ENCODE measurements at places on chromosomes 1 and 21.
A peak's percentile ranks its signal among the peaks of the same experiment; 100 is the strongest.

DNA sequence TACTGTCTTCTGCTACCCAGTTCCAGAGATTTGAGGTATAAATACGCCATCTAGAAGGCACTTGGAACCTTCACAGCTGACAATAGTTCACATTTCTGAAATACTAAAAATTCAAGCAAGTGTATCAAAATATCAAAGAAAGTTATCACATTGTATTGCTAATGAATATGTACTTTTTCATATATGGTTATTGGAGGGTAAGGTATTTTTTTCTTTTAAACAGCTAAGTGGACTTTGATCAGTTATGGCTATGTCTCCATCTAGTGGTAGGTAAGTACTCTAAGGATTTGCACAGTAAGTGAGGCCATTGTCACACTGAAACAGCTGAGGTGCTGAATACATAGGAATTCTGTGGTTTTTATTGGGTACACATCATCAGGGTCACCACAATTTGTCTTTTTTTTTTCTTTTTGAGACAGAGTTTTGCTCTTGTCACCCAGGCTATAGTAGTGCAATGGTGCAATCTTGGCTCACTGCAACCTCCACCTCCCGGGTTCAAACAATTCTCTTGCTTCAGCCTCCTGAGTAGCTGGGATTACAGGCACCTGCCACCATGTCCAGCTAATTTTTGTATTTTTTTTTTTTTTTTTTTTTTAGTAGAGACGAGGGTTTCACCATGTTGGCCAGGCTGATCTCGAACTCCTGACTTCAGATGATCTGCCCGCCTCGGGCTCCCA lies 49.1 kb upstream of the CR2 start:
- peak; percentile 66 for DNase-seq

DNA sequence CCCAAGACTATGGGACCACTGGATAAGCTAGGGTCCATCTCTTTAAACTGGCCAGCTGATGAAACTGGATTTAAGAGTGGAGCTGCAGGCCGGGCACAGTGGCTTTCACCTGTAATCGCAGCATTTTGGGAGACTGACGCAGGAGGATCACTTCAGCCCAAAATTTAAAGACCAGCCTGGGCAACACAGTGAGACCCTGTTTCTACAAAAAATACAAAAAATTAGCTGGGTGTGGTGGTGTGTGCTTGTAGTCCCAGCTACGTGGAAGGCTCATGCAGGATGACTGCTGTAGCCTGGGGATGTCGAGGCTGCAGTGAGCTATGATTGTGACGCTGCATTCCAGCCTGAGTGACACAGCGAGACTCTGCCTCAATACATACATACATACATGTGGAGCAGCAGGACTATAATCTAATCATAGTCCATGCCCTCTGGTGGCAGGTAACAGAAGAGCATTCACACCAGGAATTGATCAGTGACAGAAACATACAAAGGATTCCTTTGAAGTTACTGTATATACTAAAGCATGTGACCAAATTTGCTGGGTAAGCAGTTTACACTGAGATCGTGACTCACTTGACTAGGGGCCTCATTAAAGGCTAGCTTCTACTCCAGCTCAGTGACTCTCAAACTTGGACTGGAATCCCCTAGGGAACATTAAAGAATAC lies 101.5 kb upstream of the SLFNL1 start:
- DNase-seq: no peak

GRCh38 chr1:212490276-212490675 lies 57.6 kb downstream of the NENF start:
- DNase-seq: no peak

DNA sequence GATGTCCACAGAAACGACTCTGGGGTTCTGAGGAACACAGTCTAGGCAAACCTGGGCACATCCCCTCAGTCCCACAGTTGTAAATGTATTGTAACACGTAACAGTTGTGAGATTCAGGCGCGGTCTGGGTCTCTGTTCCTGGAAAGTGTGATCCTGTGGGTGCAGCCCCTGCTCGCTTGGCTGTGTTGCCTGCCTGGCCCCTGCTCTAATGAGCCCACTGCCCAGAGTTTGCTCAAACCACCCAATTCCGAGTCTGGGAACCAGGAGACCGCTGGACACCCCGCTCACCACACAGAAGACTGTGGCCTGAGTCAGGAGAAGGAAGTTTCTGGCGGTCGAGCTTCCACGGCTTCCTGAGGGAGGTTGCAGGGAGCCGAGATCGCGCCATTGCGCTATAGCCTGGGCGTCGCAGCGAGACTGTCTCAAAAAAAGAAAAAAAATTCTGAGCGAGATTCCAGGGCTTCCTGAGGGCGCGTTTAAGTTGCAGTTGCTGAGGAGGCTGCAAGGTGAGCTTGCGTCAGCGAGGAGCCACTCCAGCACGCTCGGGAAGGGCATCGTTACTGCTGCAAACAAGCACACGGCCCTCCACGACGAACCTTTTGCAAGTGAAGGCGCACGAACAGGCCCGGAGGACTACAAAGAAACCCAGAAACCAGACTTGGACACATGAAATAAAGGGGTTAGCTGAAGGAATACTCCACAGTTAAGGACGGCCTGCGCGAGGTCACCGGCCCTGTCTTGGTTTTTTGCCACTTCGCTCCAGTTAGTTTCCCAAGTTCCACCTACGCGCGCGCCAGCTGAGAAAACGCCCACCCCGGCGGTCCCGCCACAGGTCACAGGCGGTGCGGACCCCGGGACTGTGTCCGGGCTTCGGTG lies 1.1 kb downstream of the C21orf58 start:
- DNase-seq: no peak

- DNase-seq: no peak
Observed at GRCh38 chr1:168054117-168054516, 82.6 kb downstream of the GPR161 start.

DNA sequence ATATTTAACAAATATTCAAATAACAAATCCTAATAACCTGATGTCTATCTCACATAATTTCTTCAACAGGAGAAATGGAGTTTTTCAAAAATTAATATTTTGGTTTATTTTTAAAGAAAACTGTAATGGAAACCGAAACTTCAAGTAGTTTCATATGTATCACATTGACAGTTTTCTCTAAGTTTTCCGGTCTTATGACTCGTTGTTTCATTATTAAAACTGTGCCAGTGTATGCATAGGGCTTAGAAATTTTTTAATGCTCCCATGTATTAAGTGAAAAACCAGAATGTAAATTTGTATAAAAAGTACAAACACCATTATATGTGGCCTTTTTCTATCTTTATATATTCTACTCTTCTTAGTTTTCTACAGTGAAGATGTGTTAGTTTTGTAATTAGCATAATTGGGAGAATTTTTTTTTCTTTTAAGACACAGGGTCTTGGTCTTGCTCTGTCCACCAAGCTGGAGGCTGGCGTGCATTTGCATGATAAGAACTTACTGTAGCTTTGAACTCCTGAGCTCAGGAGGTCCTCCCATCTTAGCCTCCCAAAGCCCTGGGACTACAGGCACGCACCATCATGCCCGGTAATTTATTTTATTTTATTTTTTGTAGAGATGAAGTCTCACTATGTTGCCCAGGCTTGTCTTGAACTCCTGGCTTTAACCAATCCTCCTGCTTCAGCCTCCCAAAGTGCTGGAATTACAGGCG lies 43.9 kb upstream of the SAMSN1 start:
- peak; percentile 11 for DNase-seq

DNA sequence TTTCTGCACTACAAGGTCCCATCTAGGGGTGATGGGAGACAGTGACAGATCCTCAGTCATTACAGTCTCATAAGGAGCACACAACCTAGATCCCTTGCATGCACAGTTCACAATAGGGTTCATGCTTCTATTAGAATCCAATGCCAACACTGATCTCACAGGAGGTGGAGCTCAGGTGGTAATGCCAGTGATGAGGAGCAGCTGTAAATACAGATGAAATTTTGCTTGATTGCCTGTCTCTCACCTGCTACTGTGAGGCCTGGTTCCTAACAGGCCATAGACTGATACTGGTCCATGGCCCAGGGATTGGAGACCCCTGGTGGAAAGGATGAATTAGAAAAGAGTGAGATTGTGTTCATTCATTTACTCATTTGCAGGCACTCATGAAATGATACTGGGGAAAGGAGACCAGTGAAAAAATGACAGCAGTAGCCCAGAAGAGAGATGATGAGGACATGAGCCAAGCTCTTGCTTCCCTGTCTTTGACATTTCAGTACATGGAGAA lies 251.6 kb upstream of the DUSP10 start:
- no peak for DNase-seq

DNA sequence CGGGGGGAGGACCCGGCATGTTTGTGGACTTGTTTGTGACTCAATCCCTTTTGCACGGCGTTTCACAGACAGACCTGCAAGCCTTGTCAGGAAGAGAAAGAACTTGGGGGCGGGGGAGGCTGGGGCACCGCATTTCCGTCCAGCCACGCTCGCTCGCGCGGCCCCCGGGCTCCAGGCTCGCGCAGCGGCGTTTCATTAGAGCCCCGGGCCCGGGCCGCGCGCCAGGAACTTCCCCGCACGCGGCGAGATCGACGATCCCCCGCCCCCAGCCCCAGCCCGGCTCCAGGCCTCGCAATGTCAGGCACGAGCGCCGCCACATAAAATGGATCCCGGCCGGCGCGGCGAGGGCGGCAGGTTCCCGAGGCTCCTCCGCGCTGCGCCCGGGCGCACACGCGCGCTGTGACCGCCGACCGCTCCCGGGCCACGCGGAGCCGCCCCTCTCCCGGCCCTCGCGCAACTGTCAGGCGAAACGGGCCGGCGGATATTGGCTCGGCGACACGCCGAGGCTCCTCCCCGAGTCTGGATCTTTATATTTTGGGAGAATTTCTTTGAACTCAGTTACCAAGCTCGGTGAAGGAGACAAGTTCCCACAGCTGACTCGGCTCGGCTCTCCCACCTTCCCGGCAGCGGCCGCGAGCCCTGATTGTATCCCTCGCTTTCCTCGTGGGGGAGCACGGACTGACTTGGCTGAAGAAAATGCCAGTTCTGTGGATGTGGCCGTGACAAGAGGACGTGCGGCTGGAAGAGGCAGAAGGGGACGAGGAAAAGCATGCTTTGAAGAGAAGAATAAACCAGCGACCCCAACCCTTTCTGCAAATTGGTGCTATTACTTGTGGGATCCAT lies at the start of gene KIF26B:
KIF26B (plus strand) TSS at position 557 of the 843 bp plus-strand sequence. CDS start 440 bp downstream, outside the sequence.
- DNase-seq: peak; percentile 70

DNA sequence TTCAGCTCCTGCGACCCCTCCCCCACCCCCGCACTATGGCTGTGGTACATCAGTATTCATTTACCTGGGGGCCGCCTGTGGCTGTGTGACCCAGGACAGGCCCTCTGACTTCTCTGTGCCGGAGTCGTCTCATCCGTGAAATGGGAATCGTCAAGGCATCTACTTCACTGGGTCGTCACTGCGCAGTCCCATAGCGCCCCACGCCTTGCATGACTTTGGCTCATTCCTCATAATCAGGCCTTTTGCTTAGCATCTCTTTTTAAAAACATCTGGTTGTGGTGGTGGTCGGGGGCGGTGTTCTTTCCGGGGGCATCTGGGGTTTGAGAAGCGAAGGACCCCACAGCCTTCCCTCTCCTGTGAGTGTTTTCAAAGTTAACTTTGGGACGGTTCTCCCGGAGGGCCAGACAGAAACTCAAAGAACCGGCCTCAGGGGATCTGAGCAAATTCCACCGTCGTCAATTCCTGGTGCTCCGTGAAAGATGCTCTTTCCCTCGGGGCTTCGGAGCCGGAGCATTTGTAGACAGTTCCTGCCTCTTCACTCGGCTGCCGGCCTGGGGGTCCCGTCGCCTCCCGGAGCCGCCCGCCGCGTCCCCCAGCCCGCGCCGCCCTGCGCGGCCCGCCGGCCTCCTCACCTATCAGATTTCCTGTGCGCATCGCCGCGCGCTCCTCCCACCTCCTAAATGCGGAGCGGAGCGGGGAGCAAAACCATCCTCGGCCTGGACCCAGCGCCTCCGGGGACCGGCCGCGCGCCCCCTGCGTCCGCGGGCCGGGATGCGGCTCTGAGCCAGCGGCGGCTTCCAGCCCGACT lies at the start of gene B3GALT5:
B3GALT5 (plus strand) TSS at position 708 of the 808 bp plus-strand sequence. CDS start 47,620 bp downstream, outside the sequence.
- DNase-seq: no peak

DNA sequence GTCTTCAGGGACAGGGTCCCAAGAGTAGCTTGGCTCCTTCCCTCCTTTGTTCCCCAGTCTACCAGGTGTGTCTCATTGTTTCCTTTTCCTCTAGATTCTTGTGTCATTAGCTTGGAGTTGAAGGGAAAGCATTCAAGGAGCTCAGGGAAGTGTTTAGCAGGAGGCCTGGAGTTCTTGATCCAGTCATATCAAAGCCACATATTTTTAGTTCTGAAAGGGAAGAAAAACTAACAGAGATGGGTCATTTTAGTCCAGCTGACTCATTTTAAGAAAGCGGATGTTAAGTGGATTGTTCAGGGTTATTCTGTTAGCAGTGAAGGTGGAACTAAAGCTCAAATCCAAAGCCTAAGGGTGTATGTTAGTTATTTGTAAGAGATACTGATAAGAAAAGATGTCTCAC lies 721 bp downstream of the C1orf54 start:
- DNase-seq: no peak

DNA sequence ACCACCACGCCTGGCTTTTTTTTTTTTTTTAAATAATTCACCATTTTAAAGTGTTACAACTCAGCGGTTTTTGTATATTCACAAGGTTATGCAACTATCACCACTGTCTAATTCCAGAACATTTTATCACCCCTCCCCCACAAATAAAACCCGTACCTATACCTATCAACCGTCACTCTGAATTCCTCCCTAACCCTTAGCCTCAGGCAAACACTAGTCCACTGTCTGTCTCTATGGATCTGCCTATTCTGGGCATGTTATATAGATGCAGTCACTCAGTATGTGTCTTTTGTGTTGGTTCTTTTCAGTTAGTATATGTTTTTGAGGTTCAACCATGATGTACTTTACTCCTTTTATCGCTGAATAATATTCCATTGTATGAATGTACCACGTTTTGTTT lies 19.3 kb upstream of the GRHL3 start:
- no peak for DNase-seq

DNA sequence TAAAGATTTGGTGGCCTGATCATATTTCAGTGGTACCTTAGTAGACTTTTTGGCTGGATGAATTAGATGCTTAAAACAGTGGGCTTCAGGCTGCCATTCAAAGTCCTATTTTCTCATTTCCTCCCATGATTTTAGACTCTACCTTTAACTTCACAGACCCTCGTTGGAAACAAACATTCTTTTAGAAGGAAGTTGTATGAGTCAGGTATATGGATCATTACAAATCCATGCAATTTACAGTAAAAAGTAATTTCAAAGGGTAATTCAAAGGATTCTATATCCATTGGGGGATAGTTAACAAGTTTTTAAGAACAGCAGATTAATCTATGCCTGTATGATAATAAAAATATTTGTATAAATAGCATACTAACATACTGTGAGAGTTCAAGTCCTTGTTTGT lies 216.9 kb upstream of the RRP15 start:
- no peak for DNase-seq

DNA sequence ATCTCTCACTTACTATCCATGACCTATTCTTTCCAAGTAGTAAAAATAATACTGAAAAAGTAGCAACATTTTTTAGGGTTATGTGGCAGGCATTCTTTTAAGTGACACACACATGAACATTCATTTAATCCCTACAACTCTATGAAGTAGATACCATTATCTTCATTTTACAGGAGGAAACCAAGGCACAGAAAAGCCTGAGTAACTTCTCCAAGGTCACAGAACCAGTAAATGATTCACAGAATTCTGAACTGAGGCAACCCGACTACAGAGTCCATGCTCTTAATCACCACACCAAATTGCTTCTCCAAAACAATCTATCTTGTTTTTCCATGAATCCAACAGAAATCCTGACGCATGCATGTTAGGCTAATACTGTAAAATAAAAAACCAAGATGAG lies 17.5 kb downstream of the FUBP1 start:
- DNase-seq: no peak

Data from GM13977 (cell line).